ENCODE measurements at places on chromosomes 2 and 18. TPM values are rescaled to one million over a fixed set of nuclear protein-coding genes. Genes with fewer than 3 reads are reported as not detected.

ASXL3 gene
- total RNA-seq, result 2.1 TPM

SLC11A1 gene
- total RNA-seq, result 1,666 TPM

SLC4A5 gene
- 14.4 TPM for total RNA-seq

CFAP53 gene
- 1.7 TPM for total RNA-seq

SPP2 gene
- not detected for total RNA-seq

IL1F10 gene
- total RNA-seq, result not detected

RGPD8 gene
- 12.3 TPM for total RNA-seq

GRCh38 chr18:50232419-50232818, 33.9 kb downstream of the CFAP53 start:
- no peak for DNase-seq

GRCh38 chr2:200741468-200742202, 70.1 kb upstream of the BZW1 start:
- DNase-seq, result peak; percentile 37

DNA sequence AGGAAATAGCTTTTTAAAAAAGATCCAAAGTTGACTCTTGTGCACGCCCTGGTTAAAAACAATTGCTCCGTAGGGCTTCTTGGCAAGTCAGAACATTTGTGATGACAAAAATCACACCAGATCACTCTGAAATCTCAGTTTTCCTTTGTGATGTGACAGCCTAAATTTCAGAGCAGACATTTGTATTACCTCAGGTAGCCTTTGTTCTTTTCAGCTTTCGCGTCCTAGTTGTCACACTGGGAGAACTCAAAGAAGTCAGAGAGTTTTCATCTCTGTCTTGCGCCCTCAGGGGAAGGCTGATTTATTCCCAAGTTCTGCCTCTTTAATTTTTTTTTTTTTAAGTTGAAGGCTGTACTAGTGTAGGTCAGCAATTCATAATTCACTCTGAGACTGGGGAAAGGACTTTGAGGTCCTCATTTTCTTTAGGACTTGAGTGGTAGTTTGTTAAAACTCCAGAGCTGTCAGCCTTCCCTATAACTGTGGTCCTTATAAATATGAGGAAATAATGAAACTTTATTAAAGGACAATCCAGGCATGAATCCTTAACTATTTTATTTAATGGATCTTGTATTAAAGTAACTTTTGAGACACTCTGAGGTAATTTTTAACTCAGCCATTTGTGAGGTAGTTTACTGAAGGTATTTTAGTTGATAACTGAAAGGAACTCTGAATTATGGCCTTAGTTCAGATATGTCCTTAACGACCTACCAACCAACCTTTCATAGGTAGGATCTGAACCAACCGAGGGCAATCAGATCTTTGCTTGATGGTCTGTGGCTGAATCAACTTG, 525.1 kb upstream of the FAM98A start:
- no peak for DNase-seq

DNA sequence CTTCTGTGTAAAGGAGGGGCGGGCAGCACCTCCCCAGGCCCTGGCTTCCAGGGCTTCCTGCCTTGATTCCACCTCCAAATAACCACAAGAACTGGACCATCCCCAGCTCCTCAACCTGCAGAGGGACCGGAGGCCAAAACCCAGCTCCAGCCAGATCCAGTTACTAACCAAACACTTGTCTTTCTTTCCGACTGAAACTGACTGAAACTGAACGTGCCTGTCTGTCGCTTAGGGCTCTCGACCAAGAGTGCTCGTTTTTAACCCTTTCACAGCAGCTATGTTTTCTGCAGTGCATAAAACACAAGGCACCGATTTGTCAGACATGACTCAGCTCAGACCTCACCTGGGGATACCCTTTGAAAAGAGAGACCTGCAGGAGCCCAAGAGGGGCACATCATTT, 249.9 kb upstream of the SIX2 start:
- peak; percentile 44 for DNase-seq

GRCh38 chr2:70115646-70116442, 28.6 kb downstream of the PCBP1 start:
- no peak for DNase-seq

GRCh38 chr2:45844796-45845457, 193.5 kb downstream of the PRKCE start:
- DNase-seq, result no peak

GRCh38 chr2:196750977-196751631, 48.4 kb downstream of the GTF3C3 start:
- peak; percentile 60 for DNase-seq

DNA sequence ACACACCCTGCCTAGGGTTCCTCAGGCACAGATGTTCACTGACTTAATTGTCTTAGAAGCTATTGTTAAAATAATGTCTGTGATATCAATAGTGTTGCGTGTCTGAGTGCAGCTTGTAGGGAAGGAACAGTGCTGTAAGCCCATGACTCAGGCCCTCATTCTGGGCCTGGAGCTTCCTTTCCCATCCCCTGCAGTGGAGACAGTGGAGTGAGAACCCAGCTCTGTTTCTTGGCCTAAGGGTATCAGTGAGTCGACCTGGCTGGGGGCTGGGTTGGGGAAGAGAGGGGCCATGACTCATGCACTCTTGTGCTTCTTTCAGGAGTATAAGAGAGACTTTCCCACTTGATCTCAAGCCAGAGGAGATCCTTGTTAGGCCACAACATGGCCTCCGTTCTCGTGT, 106.8 kb downstream of the HRH4 start:
- no peak for DNase-seq

GRCh38 chr2:40373111-40373510, 78.8 kb downstream of the SLC8A1 start:
- no peak for DNase-seq

- DNase-seq, result no peak
These were observed 74.6 kb downstream of the PDE11A start for GRCh38 chr2:177998006-177998405.
